Stimulated activated CD4-positive, alpha-beta T cell treated with anti-CD3 and anti-CD28 coated beads, Interleukin-4, amount 100 ng/mL, for 4 hours (primary cell): ENCODE measurements at places on chromosomes 4 and X.

GRCh38 chr4:2287594-2287915, 25.6 kb upstream of the MXD4 start:
- DNase-seq = no peak

- DNase-seq = no peak
Observed at GRCh38 chr4:55395218-55395528, 584 bp upstream of the TMEM165 start.

DNA sequence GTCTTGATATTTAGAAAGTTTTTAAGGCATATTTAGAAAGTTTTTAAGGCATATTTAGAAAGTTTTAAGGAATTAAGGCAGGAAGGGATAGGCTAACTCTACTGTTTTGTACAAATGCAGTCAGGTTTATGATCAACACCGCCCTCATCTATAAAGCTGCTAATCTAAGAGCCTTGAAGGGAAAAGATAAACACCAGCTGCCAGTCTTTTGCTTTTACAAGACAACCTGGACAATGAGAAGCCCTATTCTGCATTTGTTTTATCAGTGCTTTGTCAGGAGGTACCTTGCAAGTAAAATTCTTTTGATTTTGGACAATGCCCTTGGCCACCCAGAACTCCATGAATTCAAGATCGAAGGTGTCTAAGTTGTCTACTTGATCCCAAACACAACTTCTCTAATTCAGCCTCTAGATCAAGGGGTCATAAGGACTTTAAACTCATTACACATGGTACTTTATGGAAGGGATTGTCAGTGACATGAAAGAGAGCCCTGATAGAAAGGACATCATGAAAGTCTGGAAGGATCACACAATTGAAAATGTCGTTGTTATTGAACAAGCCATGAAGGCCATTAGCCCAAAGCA, 39.8 kb downstream of the IL15 start:
- DNase-seq = no peak

GRCh38 chrX:10636337-10636736, 16.0 kb upstream of the MID1 start:
- DNase-seq = no peak

DNA sequence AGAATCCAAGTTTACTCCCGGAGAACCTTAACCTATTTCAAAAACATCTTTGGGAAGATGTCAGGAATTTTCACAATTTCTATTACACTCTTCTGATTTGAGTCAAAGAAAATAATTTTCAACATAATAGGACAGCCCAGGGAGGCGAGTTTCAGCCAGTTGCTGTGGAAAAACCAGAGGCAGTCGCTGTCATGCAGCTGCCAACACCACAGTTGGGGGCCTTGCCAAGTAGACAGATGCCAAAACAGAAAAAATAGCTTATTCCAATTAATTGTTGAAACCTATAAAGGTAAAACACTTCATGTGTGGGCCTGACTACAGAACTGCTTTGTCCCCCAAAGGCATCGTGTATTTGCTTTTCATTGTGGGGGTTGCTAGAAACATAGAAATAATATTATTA, 225.8 kb downstream of the DMD start:
- DNase-seq = no peak

GRCh38 chr4:147430111-147430510, 50.8 kb upstream of the EDNRA start:
- no peak for DNase-seq

GRCh38 chr4:82217986-82218715, 155.6 kb downstream of the HNRNPD start:
- DNase-seq = no peak

- peak; percentile 58 for DNase-seq
Observed at GRCh38 chr4:51831133-51831532, 11.8 kb upstream of the DCUN1D4 start.

GRCh38 chr4:76744241-76744921, 153.6 kb downstream of the SOWAHB start:
- no peak for DNase-seq

DNA sequence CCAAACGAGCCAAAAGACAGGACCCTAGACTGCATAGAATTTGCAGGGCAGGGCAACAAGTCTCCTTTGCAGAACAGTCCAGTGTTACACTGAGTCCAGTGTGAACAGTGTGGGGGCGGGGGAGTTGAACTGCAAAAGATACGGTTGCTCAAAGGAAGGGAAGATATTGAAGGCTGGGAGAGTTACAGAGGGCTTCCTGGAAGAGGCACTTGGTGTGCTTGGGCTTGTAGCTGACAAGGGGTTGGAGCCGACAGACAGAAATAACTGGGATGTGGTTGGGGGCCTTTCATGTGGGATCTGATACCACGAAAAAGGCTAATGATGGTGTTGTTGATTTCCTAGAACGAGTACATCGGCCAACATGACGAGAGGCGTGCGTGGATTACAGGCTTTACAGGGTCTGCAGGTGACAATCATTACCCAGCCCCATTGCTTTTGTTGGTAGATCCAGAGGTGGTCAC, 6.1 kb downstream of the XPNPEP2 start:
- DNase-seq = no peak

DNA sequence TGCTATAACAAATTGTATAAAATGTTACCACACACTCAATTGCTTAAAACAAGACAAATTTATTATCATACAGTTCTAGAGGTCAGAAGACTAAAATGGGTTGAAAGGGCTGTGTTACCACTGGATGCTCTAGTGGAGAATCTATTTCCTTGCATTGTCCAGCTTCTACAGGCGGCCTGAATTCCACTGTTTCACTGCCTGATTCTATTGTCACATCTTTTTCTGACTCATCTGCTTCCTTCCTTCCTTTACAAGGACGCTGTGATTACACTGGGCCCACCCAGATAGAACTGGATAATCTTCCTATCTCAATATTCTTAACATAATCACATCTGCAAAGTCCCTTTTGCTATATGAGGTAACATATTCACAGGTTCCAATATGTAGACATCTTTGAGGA, 19.4 kb upstream of the ARMCX1 start:
- DNase-seq = no peak

- DNase-seq = no peak
Observed at GRCh38 chrX:16714504-16714903, 2.0 kb upstream of the CTPS2 start.

GRCh38 chr4:136803433-136803832, 728.9 kb downstream of the PCDH18 start:
- DNase-seq = no peak

DNA sequence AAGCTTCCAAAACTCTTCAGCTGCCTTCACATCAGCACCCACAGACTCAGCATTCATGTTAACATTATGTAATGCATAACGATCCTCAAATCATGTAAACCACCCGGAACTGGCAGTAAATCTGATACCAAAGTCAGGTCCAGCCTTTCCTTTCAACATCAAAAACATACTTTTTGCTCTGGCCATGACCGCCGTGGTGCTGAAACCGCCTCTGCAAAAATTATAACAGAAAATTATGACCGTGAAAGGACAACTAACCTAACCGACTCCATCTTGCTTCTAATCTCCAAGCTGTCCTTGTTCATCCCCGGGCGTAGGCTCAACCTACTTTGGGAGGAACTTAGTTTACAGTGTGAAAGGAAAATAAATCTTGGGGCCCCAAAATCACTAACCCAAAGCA, 51.6 kb downstream of the TRMT44 start:
- no peak for DNase-seq

DNA sequence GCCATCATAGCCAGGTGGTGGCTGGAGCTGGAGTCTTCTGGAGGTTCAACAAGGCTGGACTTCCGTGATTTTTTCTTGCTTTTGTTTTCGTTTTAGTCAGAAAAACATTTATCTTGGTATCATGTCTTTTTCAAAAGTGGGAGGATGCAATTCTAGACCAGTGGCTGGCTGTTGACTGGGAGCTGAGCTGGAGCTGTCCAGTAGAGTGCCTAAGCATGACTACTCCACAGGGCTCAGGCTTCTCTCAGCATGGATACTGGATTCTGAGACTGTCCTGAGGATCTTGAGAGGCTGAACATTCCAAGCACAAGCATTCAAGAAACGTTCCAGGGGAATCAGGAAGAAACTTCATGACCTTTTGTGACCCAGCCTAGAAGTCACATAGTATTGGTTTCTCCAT, 598.1 kb downstream of the MID1IP1 start:
- no peak for DNase-seq

DNA sequence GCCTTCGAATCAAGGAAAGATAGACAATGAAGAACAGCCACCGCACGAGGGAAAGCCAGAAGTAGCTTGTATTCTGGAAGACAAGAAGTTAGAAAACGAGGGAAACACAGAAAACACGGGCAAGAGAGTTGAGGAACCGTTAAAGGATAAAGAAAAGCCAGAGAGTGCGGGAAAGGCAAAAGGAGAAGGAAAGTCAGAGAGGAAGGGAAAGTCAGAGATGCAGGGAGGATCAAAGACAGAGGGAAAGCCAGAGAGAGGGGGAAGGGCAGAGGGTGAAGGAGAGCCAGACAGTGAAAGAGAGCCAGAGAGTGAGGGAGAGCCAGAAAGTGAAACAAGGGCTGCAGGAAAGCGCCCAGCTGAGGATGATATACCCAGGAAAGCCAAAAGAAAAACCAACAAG, 1.4 kb downstream of the TCEAL2 start:
- no peak for DNase-seq

- no peak for DNase-seq
Observed at GRCh38 chrX:29447867-29448266, 767.5 kb upstream of the MAGEB2 start.

DNA sequence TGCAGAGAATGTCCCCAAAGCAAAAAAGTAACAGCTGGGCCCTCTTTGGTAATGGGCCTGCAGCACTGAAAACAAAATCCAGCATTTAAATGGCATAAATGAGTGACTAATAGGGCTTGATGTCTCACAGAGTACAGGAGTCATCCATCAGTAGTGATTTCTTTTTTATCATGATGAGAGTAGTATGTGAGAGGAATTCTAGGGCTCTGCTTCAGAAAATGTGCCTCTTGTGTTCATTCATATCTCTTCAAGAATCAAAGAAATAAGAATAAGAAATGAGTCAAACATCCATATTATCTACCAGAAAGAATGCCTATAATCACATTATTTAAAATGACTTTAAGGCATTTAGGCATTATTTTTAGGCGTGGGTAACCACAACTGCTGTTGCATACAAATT, 792.9 kb upstream of the HTR2C start:
- DNase-seq = no peak

DNA sequence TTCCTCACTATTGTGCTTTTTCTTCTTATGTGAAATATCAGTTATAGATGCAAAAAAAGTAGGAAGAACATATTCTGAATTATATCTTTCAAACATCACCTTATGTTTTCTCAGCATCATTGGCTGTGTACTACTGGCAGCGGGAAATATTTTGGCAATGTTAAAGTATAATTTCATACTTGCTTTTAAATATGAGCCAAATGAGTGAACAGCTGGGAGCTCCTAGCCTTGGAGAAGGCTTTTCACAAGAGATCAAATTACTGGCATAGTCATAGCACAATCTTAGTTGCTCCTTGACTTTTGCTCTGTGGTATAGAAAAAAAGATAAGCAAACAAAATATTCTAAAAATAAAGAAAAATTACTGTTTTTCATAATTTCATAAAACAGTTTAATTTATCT, 1575.8 kb upstream of the PABPC4L start:
- DNase-seq = no peak
